ENCODE measurements at places on chromosomes 2 and 18.

- DNase-seq = no peak
Measured at GRCh38 chr2:28407131-28407975, 14.7 kb downstream of the FOSL2 start.

DNA sequence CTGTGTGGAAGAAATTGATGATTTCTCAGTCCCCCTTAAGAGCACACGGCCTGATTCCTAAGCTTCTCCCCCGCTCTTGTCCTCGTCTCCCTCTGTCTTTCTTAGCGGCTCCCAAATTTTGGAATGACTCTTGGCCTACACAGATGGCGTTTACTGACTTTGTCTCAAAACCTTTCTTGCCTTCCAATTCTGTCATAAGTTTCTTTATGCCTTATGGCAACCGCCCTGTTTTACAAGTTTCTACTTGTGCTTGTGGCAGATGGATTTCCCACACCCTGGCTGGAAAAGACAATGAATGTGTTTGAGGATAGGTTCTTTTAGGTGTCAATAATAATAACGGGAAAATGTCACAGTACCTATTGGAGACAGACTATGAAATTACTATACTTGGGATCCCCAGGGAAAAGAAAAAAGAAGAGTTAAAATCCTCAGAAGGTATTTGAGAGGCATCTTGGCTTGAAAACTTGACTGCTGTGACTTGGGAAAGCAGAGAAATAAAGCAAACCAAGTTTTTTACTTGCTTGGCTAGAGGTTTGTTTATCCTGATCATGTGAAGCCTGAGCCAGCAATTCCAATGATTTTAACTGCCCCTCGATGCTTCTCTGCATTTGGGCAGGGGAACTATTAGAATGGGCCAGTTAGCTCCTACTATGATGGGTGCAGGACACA is 276.4 kb downstream of the HRH4 start:
- no peak for DNase-seq

- no peak for DNase-seq
Measured at GRCh38 chr2:56053679-56054078, 130.1 kb upstream of the EFEMP1 start.

GRCh38 chr2:45332094-45332493 is 279.0 kb downstream of the SRBD1 start:
- no peak for DNase-seq

GRCh38 chr2:101364878-101365277 is 22.4 kb downstream of the CREG2 start:
- DNase-seq = no peak

- no peak for DNase-seq
Measured at GRCh38 chr2:67515056-67515455, 117.9 kb downstream of the ETAA1 start.

DNA sequence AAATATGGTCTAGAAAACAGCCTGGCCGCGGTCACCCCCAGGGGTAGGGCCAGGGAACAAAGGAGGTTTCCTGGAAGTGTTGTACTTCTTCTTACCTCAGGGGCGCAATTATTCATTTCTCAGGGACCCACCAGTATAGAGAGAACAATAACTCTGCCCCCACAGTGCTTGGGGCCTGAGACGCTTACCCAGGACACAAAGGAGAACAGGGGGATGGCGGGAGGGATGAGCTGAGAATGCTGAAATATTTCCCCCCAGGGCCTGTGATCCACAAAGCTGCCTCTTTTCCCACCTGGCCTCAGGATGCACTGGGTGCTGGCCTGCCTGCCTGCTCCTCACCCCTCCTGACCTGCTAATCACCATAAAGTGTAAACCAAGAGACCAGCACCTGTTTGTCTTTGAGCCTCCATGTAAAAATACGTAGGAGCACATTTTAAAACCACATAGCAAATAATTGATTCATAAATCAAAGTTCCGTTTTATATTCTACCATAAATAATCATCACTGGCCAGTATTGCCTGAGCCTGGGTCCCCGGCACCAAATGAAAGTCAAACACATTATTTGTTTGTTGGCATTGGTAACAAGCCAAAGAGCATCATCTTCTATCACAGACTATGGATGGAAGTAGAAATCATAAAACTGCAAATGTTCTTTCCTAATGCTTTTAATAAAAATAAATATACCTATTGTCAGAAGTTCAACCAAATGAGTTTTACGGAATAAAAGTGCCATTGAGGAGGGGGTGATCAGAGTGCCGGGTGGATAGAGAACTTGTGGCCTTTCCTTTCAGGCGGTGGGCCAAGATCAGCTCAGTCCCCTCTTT is 67.3 kb upstream of the RMDN2 start:
- no peak for DNase-seq

- DNase-seq = no peak
Measured at GRCh38 chr18:59520562-59521355, 161.7 kb upstream of the LMAN1 start.

GRCh38 chr2:203873461-203873860 is 5.9 kb downstream of the CTLA4 start:
- DNase-seq = no peak

- DNase-seq = no peak
Measured at GRCh38 chr2:232420073-232420454, 13.4 kb downstream of the ALPG start.

DNA sequence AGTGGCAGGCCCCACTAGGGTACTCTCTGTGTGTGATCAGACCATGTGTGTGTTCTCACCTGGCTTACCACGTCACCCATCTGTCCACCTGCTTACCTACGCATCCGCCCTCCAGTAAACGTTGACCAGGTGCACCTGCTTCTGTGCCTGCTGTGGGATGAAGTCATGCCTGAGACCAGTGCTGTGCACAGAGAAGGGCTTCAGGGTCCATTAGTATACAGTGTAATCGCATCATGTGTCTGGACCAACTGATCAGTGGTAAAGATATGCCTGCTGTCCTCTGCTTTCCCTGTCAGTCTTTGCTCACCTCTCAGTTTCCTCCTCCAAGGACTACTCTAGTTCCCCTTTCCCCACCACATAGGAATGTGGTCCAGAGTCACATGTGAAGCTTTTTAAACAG is 109.3 kb downstream of the FHOD3 start:
- DNase-seq = no peak

- no peak for DNase-seq
Measured at GRCh38 chr2:105184420-105184819, 57.1 kb upstream of the GPR45 start.

DNA sequence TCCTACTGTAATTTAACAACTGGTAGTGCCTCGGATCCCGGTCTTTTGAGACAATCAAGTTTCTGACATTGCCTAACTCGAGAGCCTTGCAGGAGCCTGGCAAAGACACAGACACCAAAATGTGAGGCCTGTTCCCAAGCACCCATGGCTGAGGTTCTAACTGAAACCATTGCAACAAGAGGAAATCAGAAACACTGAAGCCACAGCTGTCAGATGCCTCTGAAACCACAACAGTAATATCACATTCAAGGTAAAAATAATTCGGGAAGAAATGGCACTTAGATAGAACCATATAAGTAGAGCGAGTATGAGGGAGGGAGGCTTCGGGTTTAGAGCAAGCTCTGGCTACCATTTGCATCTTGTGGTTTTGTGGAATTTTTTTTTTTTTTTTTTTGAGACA is 285.9 kb downstream of the FBXO15 start:
- DNase-seq = no peak

GRCh38 chr18:22728481-22729105 is 204.5 kb upstream of the RBBP8 start:
- no peak for DNase-seq

DNA sequence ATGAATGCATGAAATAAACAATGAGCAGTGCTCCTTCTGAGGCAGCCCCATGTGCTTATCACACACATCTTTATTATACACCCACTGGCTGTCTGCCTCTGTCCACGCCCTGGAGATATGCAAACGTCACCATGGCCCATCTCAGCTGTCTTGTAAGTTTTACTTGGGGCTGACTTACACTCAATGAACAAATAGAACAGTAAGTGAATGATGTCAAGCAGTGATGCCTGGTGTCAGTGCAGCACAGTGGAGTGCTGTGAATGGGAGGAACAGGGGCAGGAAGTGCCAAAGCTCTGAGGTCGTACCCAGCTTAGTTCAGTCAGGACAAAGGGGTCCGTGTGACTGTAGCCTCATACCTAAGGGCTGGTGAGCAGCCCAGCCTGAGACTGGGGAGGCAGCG is 659.5 kb upstream of the HS6ST1 start:
- no peak for DNase-seq

GRCh38 chr2:2484301-2484700 is 153.2 kb upstream of the MYT1L start:
- no peak for DNase-seq

- DNase-seq = no peak
Measured at GRCh38 chr2:138502255-138503086, 901 bp downstream of the SPOPL start.

DNA sequence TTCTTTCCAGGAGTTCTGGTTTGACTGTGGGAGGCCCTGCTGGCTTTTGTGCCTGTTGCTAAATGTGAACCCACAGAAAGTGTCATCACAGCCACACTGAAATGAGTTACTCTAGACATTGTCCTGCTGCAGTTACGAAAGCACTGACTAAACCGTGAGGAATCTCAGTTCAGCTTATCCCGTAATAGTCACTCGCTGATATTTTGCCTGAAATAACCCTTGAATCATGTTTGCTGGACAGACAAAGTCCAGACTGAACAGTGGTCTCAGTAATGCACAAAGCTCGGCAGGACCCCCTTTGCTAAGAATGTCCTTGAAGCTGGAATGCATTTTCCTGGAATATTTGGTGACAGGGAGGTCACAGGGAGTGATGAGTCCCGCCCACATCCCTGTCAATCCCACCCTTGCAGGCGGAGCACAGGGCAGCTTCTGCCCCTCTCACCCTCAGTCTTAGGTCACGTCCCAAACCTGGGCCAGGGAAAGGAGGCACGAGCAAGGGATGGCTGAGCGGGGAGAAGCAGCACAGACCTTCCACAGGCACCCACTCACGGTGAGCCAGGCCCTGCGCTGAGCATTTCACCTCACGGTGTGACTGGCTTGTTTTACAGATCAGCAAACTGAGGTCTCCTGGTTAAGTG is 53.4 kb downstream of the ADI1 start:
- no peak for DNase-seq

DNA sequence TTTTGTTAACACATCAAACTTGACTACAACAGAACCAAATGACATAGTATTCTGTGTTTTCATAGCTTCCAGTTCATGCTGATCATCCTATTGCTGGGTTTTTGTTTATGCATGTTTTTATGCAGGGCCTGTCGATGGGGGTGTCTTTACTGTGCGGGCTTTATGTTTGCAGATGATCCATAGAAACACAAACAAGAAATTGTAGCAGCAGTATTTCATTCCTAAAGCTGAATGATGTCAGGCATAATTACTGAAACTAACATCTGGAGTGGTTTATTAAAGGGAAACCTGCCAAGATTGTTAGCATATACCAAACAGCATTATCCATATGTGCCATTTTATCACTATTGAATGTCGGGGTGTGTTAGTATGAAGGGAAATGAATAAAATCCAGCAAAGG is 129.7 kb downstream of the PTPRM start:
- no peak for DNase-seq

GRCh38 chr18:24695168-24695567 is 234.7 kb downstream of the HRH4 start:
- DNase-seq = no peak

- DNase-seq = no peak
Measured at GRCh38 chr2:181805228-181806038, 86.1 kb upstream of the ITPRID2 start.

DNA sequence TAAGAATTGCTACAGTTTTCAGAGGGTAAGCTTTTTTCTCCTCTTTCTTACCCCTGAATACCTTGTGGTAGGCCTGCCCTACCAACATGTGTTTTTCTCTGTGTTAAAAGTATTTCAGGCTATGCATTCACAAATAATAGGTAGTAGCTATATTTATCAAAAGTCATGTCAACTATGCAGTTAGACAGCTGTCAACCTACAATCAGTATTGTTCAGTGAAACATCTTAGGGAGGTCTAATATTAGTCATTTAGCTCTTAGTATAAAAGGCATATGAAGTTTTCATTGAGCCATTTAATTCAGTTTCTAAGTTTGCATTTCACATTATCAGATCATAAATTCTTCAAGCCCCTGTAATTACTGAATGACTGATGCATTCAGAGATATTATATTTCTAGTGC is 36.7 kb downstream of the XIRP2 start:
- no peak for DNase-seq

- DNase-seq = no peak
Measured at GRCh38 chr2:149329489-149330126, 779 bp upstream of the LYPD6 start.

- DNase-seq = no peak
Measured at GRCh38 chr18:77144451-77145118, 12.0 kb upstream of the MBP start.

DNA sequence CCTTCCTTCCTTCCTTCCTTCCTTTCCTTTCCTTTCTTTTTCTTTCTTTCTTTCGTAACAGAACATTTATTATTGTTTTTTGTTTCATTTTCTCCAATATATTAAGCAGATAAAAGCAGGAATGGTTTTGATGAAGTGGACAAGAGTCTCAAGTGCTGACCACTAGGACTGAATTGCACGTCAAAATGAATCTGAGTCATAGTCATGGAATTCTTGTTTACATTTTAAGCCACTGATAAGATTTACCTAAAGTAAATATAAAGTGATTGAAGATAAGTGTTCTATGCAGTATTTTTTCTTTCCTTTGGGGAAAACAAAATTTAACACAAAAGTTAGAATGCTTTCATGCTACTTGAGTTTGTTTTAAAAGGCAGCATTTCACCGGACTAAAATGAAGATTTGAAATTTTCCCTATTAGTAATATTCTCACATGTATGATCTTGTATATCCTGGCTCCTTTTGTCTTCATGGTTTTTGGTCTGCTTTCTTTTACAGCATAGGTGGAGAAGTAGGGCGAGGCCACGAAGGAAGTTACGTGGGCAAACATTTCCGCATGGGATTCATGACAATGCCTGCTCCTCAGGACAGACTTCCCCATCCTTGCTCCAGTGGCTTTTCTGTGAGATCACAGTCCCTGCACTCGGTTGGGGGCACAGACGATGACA is 113.5 kb downstream of the NYAP2 start:
- no peak for DNase-seq

DNA sequence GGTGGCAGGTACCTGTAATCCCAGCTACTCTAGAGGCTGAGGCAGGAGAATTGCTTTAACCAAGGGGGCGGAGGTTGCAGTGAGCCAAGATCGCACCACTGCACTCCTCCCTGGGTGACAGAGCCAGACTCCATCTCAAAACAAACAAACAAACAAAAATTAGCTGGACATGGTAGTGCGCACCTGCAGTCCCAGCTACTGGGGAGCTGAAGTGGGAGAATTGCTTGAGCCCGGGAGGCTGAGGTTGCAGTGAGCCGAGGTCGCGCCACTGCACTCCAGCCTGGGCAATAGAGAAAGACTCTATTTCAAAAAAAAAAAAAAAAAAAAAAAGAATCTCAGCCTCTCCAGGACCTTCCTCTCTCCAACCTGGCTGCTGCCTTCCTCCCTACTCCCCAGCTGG is 20.1 kb downstream of the SRSF7 start:
- no peak for DNase-seq

GRCh38 chr2:182078988-182079602 is 93.4 kb downstream of the PPP1R1C start:
- no peak for DNase-seq

Data from stimulated activated CD8-positive, alpha-beta memory T cell treated with anti-CD3 and anti-CD28 coated beads, Interleukin-7, amount 100 ng/mL, for 24 hours (primary cell).